ENCODE measurements at places on chromosomes 7 and 10. TPM values are rescaled to one million over a fixed set of nuclear protein-coding genes. Genes with fewer than 3 reads are reported as not detected.

The SAMD9 gene
- polyA plus RNA-seq, result 0.53 TPM

The SYT15B gene
- 0.17 TPM for polyA plus RNA-seq

The STEAP1B gene
- 1.4 TPM for polyA plus RNA-seq

DNA sequence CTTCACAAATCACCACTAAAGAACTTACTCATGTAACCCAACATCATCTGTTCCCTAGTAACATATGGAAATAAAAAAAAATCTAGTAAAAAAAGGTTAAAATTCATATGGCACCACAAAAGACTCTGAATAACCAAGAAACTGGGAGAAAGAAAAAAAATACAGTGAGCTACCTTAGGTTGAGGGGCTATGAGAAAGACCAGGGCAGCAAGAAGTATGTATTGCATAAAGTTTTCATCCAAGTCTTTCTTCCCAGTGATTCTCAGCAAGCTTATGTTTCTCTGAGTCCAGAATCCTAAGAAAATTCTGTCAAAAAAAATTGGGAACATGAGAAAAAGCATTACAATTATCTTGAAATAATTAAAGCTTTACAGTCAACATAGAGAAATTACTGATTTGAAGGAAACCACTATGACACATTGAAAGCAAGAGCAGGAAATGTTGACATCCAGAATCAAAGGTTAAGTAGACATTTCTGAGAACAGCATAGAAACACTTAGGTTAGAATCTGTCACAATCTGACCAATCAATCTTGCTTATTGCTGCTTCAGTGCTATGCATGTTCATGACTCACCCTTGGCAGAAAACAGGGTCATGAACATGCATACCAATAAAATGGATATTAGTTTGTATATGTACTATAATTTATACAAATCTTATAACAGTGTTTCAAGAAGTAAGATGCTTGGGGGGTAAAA is 494.0 kb upstream of the POT1 start:
- DNase-seq, result no peak

The CYP26C1 gene
- polyA plus RNA-seq, result 0.01 TPM

The HOXA6 gene
- polyA plus RNA-seq, result 3.2 TPM

The GIMAP4 gene
- polyA plus RNA-seq, result 15.0 TPM

The CNPY1 gene
- polyA plus RNA-seq, result not detected

- DNase-seq, result no peak
Measured at GRCh38 chr10:6313111-6313895, 110.6 kb downstream of the PFKFB3 start.

The MMP21 gene
- 0.04 TPM for polyA plus RNA-seq

DNA sequence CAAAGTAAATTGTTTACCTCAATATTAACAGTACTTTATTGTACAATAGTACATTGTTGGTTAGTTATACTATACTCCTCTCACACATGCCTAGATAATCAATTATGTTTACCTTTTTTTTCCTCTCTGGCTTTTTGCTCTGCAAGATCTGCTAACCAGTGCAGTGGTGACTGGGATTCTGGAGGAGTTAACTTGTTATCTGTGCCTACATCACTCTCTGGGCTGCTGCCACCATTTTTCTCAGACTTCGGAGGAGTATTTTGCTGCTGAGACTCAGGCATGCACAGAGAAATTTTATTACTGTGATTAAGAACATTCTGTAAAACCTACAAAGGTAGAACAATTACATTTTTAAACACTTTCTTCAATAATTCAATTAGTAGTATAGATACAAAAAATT is 59.7 kb downstream of the NRBF2 start:
- DNase-seq, result no peak

The MRLN gene
- 297 TPM for polyA plus RNA-seq

The NOS3 gene
- polyA plus RNA-seq, result 5.7 TPM

GRCh38 chr7:30162622-30163124 is 27.9 kb downstream of the MTURN start:
- DNase-seq, result no peak

DNA sequence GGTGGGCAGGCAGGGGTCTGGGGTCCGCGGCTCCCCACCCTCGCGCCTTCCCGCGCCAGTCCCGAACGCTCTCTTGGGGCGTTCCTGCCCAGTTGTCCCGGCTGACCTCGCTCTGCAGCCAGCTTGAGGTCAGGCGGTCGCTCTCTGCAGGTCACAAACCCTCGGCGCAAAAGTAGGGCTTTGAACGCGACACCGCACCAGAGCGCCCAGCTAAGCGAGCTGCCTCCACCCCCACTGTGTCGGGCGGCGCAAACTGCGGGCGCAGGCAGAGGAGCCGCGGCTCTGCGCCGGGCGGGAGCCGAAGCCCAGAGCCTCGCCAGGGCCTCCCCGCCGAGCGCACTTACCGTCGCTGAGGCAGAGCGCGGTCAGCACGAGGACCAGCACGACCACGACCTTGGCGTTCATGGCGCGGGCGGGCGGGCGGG is 284 bp downstream of the CXCL12 start:
- peak; percentile 70 for DNase-seq

GRCh38 chr7:41573015-41573414 is 129.9 kb downstream of the INHBA start:
- DNase-seq, result no peak

The OR6V1 gene
- not detected for polyA plus RNA-seq

The TMEM236 gene
- polyA plus RNA-seq, result 0.15 TPM

The WDFY4 gene
- 0.52 TPM for polyA plus RNA-seq
